Right lung (tissue), 10 donors: ENCODE measurements at places on chromosomes 12 and 14.

GRCh38 chr14:76729953-76730505, 31.2 kb upstream of the VASH1 start:
- no peak for DNase-seq

- no peak for DNase-seq
Observed at GRCh38 chr14:35390577-35391387, 13.8 kb downstream of the NFKBIA start.

DNA sequence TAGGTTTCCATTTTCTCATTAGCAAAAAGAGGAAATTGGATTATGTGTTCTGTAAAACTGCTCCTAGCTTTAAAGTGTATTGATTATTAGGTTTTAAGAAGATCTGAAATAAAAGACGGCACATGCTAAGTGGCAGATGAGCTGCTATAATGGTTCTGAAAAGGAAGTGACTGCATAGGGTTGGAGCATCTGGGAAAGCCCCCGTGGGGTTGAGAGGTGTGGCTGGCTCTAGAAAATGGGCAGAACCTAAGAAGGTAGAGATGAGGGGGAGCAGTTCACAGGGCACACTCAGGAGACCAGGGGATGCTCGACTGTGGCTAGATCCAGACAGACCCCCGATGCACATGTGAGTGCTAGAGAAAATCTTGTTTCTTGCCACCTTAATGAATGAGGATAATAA, 1.9 kb downstream of the IFNG-AS1 start:
- DNase-seq, result no peak

GRCh38 chr14:71514941-71515919, 417.0 kb upstream of the RGS6 start:
- no peak for DNase-seq

GRCh38 chr14:23631702-23632460, 4.3 kb upstream of the DHRS2 start:
- DNase-seq, result peak; percentile 85

- DNase-seq, result no peak
Observed at GRCh38 chr12:13023811-13024530, 20.2 kb upstream of the FAM234B start.

- DNase-seq, result no peak
Observed at GRCh38 chr14:62015945-62016344, 253.7 kb downstream of the SNAPC1 start.
